Anterior cingulate cortex (tissue), 58 donors: ENCODE measurements at places on chromosomes 11 and 22.
A peak's percentile ranks its signal among the peaks of the same experiment; 100 is the strongest.

GRCh38 chr11:14543260-14543659 is 23.1 kb upstream of the PSMA1 start:
- no peak for DNase-seq

GRCh38 chr11:69095300-69095699 is 46.6 kb downstream of the TPCN2 start:
- DNase-seq: no peak

- DNase-seq: no peak
These were observed 458 bp downstream of the FXYD6 start for GRCh38 chr11:117876059-117876340.

DNA sequence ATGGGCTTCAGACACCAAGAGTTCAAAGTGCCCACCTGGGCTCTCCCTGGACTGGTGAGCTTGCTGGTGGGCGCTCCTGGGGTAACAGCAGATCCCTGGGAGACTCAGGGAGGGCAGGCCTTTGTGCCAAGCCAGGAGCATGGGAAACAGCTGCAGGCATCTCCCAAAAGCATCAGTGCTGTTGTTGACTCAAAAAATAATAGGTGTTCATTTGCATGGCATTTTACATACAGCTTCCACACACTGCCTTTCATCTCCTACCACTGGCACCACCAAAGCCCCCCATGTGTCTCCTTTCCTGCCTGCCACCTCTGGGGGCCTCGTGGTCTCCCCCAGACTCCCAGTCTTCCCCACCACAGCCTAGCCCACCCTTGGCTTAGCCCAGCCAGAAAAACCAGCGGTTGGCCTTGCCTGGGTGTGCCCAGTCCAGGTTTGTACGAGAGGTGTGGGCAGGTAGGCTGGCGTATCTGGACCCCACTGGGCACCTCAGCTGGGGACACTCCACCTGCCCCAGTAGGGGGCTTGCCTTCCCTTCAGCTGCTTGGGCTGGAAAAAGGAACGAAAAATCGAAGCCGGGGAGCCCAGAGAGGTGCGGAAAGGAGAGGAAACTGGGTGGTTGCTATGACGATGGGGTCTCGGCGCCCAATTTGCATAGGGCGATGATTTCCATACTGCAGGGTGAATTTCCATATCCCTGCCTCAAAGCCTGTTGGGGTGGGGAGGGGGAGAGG is 15.0 kb downstream of the POU2F3 start:
- no peak for DNase-seq

- DNase-seq: no peak
These were observed 6.7 kb upstream of the CYTH4 start for GRCh38 chr22:37275622-37276021.

DNA sequence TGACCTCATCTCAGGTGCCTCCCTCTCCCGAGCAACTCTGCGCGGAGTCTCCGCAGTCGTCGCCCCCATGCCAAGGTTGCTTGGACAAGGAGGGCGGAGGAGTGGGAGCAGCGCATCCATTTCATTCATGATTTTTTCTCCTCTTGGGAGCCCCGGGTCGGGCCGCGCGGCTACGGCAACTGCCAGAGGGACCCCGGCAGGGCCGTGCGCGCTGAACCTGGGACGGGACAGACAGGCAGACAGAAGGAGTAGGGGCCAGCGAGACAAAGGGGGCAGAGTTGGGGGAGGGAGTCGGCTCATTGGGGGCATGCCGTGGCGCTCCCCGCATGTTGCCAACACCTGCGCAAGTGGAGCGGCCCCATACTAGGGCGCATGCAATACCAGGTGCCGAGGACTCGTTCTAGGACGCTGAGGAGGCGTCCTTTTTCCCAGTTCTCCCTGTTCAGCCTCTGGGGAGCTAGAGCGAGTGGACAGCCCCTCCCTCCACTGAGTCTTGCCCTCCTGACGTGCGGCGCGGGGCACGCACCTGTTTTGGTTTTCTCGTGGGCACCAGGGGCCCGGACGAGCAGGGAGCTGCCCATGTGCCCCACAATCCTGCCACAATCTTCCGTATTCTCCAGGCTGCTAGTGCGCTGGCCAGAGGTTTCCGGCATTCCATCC is 501 bp upstream of the PTPN5 start:
- DNase-seq: no peak

DNA sequence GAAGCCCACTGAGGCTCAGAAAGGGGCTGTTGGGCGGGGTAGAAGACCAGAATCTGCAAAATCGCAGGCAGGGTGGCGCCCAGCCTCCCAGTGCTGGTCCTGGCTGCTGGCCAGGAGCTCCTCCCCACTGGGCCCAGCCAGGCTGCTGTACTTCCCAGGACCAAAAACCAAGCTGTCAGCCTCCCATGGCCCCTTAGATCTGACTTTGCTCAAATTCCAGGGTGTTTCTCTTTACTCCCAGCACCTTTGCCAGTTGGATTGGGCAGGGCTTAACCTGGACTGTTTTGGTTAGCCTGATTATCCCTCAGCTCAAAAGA is 44.2 kb upstream of the WEE1 start:
- DNase-seq: no peak

GRCh38 chr22:25841775-25842174 is 99.8 kb downstream of the MYO18B start:
- DNase-seq: no peak

GRCh38 chr11:131511794-131512193 is 141.4 kb downstream of the NTM start:
- no peak for DNase-seq

GRCh38 chr11:133947321-133947756 is 9.4 kb downstream of the IGSF9B start:
- peak; percentile 51 for DNase-seq

- DNase-seq: no peak
These were observed 3.6 kb upstream of the SLC15A3 start for GRCh38 chr11:60955571-60955970.

GRCh38 chr22:35705141-35705540 is 12.5 kb upstream of the APOL5 start:
- no peak for DNase-seq
